Breast epithelium (tissue), 4 donors: ENCODE measurements at places on chromosomes 4 and X.
A peak's percentile ranks its signal among the peaks of the same experiment; 100 is the strongest.

- no peak for DNase-seq
Measured at GRCh38 chr4:96767815-96768480, 928.1 kb downstream of the PDHA2 start.

- DNase-seq, result peak; percentile 76
Measured at GRCh38 chrX:130060122-130061069, 49.9 kb downstream of the ELF4 start.

- no peak for DNase-seq
Measured at GRCh38 chrX:41051288-41051687, 34.0 kb upstream of the USP9X start.

DNA sequence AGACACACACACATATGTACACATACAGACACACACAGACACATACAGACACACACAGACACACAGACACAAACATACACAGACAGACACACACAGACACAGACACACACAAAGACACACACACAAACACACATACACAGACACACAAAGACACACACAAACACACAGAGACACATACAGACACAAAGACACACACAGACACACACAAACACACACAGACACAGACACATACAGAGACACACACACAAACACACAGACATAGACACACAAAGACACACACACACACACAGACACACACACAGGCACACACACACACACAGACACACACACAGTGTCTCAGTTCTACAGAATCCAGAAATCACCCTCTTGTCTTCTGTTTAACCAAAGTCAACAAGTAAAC, 280.7 kb downstream of the ASMT start:
- DNase-seq, result no peak

- DNase-seq, result no peak
Measured at GRCh38 chrX:3962511-3963311, 249.3 kb upstream of the PRKX start.

GRCh38 chrX:28487818-28488217, 99.4 kb upstream of the IL1RAPL1 start:
- DNase-seq, result no peak

DNA sequence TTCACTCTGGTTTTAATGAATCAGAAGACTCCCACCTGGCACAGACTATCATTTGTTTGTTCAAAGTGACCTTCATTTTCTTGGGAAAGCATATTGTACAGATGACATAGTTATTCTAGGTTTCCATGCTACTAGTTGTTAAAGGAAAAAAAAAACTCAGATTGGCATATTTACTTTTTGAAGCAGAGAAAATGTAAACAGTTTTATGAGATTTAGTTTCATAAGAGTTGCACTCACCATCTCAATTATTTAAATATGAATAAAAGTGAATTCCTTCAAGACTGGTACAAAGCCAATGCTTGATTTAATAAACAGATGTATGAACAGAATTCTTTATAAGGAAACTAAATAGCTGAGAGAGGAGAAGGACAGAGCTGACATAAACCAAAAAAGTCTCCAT, 280.3 kb upstream of the UGT8 start:
- no peak for DNase-seq

GRCh38 chr4:181529537-181529936, 713.7 kb upstream of the TENM3 start:
- DNase-seq, result no peak

DNA sequence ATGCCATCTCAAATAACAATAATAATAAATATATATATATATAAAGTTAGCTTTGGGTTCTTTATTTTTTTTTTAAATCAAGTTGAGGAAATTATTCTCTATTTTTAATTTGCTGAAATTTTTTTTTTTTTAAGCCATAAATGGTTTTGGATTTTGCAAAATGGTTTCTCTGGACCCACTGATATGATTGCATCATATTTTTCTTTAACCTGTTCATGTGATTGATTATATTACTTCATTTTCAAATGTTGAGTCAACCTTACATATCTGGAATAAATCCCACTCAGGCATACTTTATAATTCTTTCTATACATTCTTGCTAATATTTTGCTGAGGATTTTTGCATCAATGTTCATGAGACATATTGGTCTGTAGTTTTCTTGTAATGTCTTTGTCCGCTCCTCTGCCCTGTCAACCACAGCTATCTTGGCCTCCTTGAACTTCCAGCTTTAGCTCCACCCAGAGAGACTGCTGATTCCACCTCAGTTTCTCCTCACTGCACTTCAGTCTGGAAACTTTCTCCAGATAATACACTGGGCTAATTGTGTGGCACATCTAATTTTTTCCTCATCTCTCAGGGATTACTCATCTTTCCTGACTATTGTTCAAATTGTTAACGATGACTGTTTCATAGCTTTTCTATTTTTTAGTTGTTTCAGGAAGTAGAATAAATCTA, 160.9 kb upstream of the GIMD1 start:
- no peak for DNase-seq

- DNase-seq, result no peak
Measured at GRCh38 chrX:144219035-144219434, 335.2 kb downstream of the UBE2NL start.

DNA sequence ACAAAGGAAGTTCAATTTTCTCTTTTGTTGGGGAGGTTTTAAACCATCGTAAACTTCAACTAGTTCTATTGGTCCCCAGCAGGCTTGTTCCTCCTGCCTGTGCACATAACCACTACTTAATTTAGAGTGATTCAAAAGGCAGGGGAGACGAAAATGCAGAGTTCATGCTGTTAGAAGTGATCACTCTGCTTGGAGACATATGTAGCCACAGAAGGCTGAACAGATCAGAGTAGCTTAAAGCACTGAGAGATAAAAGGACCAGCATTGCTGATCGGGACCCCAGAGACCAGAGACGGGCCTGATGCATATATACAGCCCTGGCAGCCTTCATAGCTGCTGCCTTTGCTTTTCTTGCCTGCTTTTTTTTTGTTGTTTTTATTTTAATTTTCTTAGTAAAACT, 662.0 kb upstream of the CPEB2 start:
- no peak for DNase-seq

GRCh38 chrX:50054147-50054546, 131.8 kb downstream of the CLCN5 start:
- no peak for DNase-seq

GRCh38 chr4:73721435-73721834, 18.9 kb upstream of the CXCL8 start:
- DNase-seq, result no peak

DNA sequence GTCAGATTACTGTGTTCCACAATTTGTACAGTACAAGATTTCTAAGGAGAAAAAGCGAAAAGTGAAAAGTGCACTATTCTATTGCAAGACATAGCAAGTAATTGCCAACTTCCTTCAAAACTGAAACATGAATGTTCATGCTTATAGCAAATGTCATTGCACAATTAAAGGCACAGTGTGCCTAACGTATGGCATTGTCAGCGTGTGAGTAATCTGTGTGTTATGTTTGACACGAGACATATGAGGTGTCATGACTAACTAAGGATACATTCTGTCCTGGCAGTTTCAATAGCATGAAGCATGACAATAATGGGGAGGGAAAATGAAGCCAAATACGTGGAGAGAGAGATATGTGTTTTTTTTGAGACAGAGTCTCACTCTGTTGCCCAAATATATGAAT, 33.6 kb upstream of the TBC1D9 start:
- DNase-seq, result no peak

- no peak for DNase-seq
Measured at GRCh38 chr4:41820473-41820872, 71.9 kb upstream of the PHOX2B start.

DNA sequence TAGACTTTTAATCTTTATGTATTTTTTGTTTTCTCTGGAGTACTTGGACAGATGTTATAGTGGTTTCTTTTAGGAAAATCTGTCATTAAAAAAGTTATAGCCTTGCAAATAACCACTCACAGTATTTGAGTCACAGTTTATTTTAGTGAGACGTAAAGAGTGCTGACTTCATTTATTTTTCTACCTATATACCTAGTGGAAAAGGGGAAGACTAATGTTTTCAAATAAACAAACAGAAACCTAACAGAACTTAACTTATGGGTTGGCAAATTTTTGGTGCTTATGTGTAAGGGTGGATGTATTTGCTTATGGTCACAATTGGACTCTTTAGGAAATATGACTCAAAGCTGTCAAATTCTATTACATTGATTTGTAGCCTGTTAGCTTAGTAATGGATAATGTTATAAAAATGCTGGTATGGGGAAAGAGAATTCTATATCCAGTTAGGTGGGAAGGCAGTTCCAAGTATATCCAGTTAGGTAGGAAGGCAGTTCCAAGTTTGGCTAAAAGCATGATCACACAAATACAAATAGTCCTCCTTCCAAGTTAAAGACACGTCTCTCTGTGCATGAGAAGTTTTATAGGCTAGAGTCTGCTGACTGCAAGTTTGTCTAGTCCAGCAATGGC, 61.9 kb downstream of the SLC9A6 start:
- DNase-seq, result no peak

DNA sequence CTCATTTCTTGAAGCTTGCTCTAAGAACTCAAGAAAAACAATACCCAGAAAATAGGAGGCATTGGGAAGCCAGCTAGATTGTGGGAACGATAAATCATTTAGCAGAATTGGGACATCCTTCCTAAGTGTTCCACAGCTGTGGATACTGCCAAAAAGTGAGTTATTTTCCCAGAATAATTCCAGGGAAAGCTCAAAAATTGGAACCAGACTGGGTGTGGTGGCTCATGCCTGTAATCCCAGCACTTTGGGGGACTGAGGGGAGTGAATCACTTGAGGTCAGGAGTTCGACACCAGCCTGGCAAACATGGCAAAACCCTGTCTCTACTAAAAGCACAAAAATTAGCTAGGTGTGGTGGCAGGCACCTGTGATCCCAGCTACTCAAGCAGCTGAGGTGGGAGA, 68.2 kb upstream of the GK2 start:
- DNase-seq, result no peak

DNA sequence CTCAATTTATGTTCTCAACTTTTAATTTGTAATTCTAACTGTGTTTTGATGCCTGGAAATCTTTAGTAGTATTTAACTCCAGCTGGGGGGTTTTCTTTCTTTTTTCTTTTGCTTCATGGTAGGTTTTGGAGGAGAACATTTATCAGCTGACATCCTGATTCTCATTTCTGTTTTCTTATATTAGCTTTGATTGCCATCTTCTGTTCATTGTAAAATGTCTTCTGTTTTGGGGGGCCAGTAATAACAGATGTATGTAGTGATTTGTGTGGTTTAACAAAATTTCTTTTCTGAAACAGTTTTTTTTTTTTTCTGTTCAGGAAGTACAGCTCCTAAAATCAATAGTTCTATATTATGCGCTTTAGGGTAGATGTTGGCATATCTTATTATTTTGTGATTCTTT, 182.2 kb downstream of the GABRB1 start:
- no peak for DNase-seq

- DNase-seq, result no peak
Measured at GRCh38 chr4:91734682-91735081, 569.1 kb upstream of the GRID2 start.

- DNase-seq, result peak; percentile 27
Measured at GRCh38 chrX:9466124-9466495, 1.3 kb downstream of the TBL1X start.

GRCh38 chr4:58514299-58514698, 1404.1 kb upstream of the IGFBP7 start:
- no peak for DNase-seq

DNA sequence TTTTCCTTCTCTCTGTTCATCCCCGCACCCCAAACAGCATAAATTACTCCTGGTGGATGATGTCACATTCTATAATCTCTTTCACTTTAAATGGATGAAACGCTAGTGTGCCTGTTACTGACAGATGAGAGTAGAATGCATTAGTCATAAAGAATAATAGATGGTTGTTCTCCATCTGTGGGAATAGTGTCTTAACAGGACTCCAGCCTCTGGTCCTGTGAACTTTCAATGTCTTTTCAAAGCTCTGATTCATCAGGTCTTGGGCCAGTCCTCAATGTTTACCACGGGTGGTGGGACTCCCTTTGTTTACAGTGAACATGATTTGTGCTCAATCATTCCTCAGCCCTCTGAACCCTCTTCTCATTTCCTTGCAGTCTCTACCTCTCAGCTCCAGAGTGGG, 182.6 kb downstream of the GABRB1 start:
- DNase-seq, result no peak

DNA sequence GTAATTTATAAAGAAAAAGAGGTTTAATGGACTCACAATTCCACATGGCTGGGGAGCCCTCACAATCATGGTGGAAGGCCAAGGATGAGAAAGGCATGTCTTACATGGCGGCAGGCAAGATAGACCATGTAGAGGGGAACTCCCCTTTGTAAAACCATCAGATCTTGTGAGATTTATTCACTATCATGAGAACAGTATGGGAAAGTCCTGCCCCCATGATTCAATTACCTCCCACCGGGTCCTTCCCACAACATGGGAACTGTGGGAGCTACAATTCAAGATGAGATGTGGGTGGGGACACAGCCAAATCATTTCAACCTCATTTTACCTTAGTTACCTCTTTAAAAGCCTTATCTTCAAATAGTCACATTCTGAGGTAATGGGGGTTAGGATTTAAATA, 30.9 kb upstream of the ELOVL6 start:
- no peak for DNase-seq

- no peak for DNase-seq
Measured at GRCh38 chr4:53994382-53995102, 69.9 kb downstream of the CHIC2 start.

- DNase-seq, result no peak
Measured at GRCh38 chrX:123322536-123322935, 138.5 kb downstream of the GRIA3 start.

DNA sequence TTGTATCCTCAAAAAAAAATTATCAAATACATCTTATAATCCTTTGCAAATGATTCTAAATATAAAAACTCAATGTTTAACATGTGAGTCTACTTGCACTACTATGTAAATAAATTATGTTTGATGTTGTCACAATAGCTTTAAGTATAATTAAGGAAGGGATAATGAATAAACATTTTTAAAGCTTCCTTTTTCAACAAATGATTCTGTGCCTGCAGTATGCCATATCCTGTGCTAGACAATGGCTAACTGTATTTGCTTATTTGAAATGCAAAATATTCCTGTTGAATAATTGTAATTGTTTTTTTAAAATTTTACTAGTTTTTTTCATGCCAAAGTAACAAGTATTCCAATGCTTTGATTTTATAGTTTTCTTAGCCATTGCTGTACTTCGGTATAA, 59.0 kb upstream of the NDUFC1 start:
- no peak for DNase-seq

DNA sequence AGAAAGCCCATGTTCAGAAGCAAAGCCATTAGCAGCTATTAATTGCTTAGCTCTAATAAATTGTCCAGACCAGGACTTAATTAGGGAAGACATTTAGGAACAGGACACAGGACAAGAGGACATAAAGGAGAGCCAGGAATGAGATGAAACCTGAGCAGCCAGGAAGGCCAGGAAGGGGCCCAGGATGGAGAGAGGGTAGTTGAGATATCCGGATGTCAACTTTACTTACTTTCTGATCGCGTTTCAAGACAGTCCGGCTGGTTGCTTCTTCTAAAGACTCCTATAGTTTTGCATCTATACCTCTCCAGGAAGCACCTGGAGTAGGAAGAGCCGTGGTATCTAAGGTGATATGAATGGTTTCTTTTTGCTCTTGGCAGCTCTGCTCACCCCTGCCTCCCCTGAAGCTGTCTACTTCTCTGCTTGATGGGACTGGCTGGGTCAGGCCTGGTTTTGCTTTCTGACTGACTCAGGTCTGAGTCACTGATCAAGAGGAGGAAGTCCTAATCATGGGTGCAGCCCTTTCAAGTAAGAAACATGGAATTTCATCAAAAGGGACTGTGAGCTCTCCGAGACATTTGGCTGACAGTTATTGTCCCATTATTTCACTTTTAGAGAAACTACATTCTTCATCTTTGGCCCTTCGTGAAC, 733.3 kb downstream of the RPA4 start:
- no peak for DNase-seq

- DNase-seq, result no peak
Measured at GRCh38 chrX:152735860-152736511, 2.4 kb downstream of the MAGEA12 start.

- peak; percentile 47 for DNase-seq
Measured at GRCh38 chr4:54658252-54659093, 716 bp downstream of the KIT start.
